ENCODE measurements at places on chromosomes 11 and 22.

DNA sequence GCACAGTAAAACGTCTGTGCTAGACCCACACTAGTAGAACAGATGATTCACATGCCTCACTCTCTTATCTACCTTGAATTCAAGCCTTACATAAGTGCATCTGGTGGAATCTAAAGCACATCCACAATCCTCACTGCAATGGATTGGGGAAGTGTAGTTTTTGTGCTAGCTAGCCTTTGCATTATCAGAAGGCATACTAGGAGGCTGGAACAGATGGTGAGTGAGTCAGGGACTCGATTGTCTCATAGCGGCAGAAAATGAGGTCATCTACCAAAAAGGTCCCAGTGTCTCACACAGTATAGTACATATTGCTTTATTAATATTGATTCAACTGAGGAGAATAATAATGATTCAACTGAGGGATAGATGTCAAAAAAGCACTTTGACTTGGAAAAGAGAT is 9.3 kb downstream of the MSANTD4 start:
- no peak for DNase-seq

GRCh38 chr11:75802913-75803820 is 11.8 kb upstream of the UVRAG start:
- peak; percentile 73 for DNase-seq

DNA sequence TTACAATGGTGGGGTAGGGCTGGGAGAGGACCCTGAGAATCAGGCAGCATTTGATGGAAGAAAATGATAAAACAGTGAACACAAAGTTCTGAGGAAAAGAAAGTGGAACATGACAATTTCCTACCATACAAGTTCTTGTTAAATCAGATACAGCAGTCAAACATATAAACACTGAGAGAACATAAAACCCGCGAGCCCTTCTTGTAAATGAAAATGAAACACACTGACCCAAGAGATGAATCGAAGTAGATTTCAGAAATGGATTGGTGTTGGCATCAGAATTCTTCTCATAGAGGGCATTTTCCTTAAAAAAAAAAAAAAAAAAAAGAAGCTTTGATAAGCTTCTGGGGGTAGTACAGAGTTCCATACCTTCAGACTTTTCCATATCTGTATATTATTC is 134.7 kb upstream of the TMEM45B start:
- DNase-seq = no peak

DNA sequence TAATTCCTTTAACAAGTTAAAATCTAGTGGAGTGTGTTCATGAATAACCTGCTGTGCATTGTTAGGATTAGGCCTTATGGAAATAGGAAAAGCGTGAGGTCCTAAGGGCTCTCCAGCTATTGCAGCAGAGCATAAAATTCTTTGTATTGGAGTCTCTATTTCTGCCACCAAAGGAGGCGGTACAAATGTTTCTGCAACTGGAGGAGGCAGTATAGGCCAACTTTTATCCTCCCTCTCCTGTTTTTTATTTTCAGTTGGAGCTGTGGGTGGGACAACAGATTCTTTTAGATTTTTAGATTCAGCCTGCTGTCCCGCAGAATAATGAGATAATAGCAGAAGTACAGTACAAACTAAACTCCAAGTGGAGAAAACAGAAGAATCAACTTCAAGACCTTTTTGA is 26.2 kb downstream of the OR10A6 start:
- peak; percentile 8 for DNase-seq

DNA sequence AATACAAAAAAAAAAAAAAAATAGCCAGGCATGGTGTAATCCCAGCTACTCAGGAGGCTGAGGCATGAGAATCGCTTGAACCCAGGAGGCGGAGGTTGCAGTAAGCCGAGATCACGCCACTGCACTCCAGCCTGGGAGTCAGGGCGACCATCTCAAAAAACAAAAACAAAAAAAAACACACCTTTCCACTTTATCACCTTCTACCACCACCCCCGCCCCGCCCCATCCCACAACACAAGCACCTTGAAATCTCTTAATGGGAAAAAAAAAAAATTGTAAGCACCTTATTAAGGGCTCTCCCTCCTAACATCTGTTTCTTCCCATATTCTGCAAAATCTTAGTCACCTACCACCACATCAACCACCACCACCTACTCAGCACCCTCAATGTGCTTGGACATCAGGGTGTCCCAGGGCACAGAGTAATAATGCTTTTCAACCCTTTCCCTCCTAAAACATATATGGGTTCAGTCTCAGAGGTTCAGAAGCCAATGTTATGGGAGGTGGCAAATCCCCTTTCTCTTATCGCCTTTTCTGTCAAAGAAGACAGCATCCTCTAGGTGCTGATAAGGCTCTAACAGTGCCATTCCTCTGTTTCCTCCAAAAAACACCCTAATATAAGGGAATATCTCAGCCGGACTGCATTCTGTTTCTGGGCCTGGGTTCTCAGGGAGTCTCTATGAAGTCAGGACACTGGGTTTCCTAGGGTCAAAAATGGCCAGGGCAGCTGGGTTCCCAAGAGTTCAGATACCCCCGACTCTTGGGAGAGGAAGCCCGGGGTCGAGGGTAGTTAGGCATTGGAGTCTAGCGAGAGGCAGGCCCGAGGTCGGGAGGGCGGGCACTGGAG is 718 bp downstream of the INTS5 start:
- no peak for DNase-seq

- no peak for DNase-seq
Observed at GRCh38 chr22:36253523-36254490, 874 bp downstream of the APOL1 start.

DNA sequence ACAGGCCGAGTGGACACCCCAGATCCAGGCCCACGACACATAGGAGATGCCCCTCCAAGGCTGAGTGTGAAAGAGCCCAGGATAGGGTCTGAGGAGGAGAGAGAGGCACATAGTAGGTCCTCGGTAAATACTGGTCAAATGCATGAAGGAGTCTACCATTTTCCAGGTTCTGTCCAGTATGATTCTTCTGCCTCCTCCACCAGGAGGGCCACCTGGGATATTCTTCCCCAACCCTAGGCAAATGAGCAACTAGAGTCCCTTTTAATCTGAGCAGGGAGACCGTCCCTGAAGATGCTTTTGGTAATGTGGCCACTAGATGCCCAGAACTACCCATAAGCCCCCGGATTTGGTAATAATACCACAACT is 6.7 kb downstream of the PDGFB start:
- DNase-seq = no peak

Data from NCI-H1417 (cell line).